ENCODE measurements at places on chromosomes 4 and X.

DNA sequence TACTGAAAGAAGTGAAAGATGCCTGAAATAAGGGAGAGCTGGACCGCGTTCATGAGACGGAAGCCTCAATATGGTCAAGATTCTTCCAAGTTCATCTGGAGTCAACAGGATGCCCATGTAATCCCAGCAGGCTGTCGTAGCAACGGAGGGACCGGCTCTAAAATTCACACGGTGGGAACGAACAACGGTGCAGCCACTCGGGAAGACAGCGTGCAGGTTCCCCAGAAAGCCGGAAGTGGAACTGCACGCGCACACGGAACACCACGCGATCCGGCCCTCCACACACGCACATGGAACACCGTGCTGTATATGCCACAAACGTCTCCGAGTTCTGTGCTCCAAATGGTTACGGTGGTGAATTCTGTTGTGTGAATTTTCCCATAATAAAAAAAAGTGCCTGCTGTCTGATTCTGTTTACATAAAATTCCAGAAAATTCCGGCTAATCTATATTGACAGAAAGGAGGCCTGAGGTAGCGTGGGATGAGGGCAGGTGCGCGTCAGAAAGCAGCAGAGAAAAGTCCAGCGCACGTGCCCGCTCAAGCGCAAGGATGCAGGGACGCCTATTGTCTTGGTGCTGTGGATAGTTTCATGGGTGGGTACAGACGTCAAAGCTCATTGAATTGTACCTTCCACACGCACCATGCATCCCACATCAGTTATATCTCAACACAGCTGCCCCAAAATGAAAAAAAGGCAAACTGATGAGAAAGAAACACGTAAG, 31.2 kb downstream of the PPP2R3B start:
- DNase-seq = no peak

- DNase-seq = no peak
Observed at GRCh38 chr4:149709640-149710039, 106.0 kb downstream of the IQCM start.

GRCh38 chr4:82713856-82714255, 84.7 kb downstream of the SCD5 start:
- DNase-seq = no peak

DNA sequence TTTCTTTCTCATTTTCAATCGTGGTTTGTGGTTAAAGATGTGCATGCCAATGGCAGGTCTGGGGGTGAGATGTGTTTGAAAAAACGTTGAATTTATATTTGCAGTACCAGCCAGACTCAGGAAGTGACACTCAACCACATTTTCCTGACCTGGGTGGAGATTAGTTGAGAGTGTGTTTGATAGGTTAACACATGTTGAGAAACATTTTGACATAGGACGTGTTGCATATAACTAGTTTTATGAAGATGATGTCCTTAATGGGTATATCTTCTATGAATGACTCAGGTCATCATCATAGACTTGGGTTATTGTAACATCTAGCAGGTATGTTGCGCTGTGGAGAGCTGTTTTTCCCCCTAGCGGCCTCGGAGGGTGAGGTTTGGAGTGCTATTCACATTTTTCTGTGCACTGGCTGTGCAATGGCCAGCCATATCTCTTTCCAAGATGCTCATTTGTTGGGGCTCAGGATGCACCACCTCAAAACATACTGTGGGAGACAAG, 21.7 kb upstream of the CD38 start:
- peak; percentile 26 for DNase-seq

DNA sequence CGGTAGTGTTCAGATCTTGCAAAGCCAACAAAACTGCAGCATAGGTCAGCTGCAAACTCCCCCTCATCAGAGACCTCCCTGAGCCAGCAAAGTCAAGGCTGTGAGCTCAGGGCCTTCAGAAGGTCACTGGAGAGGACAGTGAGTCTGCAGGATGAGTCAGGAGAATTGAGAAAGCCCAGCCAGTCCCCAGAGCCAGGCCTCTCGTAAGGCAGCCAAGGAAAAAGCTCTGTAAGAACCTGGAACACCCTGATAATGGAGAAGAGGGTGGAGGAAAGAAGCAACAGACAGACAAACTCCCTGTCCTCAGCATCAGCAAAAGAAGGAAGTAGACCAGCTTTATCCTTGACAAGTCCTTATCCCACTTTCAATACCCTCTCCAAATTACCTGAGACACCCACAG, 33.0 kb downstream of the GRIA3 start:
- DNase-seq = no peak

- DNase-seq = no peak
Observed at GRCh38 chr4:185909972-185910371, 98.0 kb upstream of the SORBS2 start.
